Neural crest cell (in vitro differentiated cells): ENCODE measurements at places on chromosomes 11 and 22.

DNA sequence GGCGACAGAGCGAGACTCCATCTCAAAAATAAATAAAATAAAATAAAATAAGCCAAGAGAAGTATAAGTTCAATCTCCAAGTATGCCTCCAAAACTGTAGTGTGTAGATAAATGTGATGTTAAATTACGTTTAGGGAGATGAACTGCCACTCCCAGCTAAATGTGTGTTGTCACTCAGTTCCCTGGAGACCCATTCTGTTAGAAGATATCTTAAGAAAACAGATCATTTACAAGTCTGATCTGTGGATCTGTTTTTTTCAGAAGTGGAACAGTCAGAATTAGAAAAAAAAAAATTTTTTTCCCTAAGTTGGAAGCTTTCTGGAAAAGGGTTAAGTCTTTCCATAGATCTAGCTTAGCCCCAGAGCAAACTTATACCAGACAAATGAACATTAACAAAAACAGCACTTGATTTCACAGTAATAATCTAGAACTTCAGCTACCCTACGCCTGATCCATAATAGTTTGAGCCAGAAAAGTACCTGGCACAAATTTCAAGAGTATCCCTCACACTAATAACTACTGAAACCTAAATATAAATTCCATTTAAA, 18.2 kb downstream of the CELF1 start:
- no peak for DNase-seq

DNA sequence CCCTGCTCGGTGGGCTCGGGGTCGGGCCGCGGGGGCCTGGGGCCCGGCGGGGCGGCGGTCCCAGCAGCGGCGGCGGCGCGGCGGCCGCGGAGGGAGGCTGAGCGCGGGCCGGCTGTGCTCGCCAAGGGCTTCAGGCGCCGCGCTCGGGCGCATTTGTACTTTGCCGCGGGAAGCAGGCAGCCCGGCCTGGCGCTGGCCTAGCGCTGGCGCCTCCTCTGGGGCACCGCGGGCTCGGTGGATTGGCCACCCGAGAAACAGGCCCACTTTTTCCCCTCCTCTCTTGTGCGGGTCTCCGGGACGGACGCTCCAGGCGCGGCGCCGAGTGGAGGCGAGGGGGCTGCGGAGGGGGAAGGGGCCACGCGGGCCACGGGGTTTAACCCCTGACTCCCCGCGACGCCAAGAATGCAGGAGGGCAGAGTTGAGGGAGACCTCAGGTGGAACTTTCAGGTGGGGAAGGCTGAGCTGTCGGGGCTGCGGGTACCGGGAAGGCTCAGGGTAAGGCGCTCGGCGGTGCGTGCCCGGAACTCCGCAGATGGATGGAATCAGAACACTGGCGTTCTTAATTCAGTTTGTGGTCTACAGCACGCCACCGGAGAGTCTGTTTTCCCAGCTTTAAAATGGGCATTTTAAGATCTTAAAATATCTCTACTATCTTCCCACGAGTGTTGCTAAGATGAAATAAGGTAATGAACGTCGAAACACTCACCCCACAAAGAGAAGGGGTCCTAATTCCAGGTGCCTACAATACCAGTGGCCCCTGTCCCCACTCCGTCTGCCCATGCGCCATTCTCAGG, at the start of gene CHRDL2:
CHRDL2 (minus strand) TSS at position 126 of the 794 bp plus-strand sequence. CDS start 538 bp downstream, outside the sequence.
- DNase-seq, result peak; percentile 35

DNA sequence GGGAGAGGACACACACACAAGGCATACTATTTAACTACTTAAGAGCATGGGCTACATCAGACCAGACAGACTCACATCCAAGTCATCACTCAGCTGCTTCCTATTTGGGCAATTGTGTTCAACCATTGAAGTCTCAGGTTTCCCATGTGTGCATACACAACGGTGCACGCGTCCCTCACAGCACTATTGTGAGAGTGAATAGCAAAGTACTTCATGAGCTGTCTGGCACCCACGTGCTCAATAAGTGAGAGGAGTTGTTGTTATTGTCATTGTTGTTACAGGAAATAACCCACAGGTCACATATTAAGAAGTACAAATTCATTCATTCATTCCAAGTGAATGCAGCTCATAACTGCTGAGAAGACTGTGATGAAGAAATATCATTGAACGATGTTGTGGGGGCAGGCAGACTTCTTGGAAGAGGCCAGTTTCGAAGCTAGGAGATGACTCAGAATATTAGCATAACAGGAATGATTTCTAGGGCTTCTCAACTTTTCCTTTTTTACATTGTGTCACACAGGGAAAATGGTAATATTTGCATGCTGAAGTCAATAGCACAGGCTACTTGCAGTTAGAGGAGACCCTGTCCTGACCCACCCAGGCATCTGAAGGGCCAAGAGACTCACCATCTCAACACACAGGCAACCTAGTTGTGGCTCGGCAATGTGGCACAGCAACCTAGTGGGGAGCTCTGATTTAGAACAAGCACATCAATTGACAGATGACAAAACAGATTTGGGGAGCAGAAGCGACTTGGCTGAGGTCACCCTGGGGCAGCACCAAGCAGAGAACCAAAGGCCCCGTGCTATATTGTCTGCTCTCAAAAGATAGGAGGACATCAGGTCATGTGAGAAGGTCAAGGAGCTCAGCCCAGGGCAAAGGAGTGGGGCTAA, 606.0 kb downstream of the BUD13 start:
- DNase-seq, result no peak

DNA sequence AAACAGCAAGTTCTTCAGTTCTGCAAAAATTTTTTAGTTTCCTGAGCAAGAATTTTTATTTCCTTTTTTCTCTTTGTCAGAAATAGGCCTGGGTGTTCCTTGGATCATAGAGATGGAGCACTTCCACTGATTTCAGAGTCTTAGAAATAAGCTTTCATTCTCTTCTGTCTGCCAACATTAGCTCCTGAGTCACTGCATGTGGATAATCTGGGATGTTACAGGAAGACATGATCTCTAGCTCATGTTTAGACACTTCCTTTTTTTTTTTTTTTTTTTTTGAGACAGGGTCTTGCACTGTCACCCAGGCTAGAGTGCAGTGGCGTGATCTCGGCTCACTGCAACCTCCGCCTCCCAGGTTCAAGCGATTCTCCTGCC, 13.2 kb upstream of the TMEM218 start:
- no peak for DNase-seq

DNA sequence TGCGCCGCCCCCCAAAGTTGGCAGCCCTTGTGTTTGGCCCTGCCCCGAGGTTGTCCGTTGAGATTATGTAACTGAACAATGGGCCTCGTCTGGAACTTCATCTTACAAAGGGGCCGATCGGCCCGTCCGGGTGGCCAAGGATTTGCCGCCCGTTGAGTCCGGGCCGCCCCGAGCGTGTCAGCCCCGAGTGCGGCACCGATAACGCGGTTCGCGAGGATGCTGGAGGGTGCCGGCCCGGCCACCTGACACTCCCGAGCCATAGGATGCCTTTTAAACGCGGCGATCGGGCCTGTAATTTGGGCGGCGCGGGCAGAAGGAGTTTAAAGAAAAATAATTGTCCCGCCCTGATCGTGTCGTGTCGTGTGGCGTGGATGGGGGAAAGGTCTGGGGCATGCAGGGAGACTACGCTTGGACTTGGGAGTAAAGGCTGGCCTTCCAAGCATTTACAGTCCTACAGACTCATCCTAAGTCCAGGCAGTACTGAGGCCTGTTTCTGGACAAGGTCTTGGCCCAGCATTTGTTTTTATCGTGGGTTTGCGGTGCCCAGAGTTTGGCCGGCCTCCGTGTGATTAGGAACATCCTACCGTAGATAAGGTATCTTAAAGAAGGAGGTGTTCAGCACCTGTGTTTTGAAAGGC, 1.3 kb downstream of the WEE1 start:
- DNase-seq, result no peak

GRCh38 chr22:37431366-37431765, 4.1 kb upstream of the ELFN2 start:
- DNase-seq, result no peak

GRCh38 chr11:129090056-129090455, 102.1 kb downstream of the ARHGAP32 start:
- DNase-seq, result no peak

- no peak for DNase-seq
Observed at GRCh38 chr11:120128392-120129119, 9.4 kb downstream of the TRIM29 start.

DNA sequence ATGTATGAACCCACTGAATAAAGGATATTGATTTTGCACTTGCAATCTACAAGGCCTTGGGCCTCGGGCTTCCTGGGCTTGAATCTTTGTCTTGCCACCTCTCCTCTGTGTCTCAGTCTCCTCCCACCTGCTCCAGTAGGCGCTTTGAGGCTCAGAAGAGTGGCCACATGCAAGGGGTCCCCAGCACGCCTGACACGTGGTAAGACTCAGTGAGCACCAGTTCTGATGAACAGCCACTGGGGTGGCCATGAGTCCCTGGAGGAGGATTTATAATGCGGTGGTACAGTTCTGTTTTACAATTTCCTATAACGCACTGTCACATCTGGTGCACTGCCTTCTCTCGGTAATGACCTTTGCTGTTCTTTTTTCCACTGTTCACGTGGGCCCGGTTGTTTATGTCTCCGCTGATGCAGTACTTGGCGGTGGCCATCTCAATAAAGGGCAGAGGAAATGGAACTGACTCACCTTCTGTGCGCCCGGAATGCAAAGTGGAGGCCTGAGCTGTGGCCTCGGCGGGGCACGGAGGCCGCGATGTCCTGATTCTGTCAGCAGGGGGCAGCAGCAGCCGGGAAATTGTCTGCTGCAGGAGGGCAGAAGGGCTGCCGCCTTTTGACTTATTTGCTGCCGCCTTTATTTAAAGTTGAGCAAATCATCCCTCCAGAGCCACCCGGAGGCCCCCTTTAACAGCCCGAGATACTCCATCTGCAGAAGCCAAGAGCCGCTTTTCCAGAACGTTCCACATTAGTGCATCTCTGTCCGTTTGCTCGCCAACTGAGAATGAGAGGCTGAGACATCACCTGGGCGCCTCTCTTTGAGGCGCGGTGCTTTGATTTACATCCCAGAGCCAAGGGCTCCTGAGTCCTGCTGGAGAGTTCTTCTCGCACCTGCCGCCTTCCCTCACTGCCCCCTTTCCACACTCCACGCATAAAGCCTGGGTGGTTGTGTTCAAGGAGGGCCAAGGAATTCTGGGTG, 6.0 kb upstream of the IFT27 start:
- peak; percentile 93 for DNase-seq

DNA sequence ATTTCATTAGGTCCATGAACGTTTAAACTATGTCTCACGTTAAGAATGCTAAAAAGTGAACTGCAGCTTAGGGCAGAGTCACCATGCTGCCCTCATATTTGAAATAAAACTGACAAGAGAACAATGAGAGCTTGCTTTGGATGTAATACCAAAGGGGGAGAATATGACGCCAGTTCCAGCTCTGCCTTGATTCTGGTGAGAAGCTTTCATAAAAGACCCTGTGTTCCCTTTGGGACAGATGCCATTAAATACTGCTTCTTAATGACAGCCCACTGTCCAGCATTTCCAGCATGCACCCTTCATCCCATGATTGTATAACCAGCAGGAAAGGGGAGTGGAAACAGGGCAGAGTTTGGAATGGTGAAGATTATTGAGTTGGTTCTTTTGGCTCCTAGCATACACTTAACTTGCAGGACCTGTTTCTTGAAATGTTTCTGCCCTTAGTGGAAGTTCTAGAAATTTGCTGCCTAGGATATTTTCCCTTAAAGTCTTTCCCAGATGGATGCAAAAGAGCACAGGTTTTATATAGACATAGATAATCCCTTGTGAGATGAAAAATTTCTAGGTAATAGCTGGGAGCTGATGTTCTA, 139.3 kb upstream of the LDLRAD3 start:
- DNase-seq, result no peak

GRCh38 chr11:126815111-126815510, 185.5 kb downstream of the KIRREL3 start:
- DNase-seq, result no peak
